ENCODE measurements at places on chromosomes 7 and 10.

- peak; percentile 4 for DNase-seq
Observed at GRCh38 chr7:51366930-51367613, 50.5 kb upstream of the COBL start.

DNA sequence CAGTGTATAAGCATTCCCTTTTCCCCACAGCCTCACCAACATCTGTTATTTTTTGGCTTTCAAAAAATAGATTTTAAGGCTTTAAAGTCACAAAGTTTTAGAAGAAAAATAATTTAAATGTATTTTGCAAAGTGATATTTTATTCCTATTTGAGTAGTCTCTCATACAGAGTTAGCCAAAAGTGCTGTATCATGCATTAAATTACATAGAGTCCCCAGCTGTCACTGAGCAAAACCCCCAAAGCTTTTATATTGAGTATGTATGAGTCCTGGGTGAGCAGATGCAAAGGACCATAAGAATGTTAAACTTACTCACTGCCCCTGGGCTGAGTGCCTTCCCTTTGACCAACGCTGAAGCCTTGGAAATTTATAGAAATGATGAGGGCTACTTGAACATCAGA is 70.4 kb upstream of the PTN start:
- no peak for DNase-seq

DNA sequence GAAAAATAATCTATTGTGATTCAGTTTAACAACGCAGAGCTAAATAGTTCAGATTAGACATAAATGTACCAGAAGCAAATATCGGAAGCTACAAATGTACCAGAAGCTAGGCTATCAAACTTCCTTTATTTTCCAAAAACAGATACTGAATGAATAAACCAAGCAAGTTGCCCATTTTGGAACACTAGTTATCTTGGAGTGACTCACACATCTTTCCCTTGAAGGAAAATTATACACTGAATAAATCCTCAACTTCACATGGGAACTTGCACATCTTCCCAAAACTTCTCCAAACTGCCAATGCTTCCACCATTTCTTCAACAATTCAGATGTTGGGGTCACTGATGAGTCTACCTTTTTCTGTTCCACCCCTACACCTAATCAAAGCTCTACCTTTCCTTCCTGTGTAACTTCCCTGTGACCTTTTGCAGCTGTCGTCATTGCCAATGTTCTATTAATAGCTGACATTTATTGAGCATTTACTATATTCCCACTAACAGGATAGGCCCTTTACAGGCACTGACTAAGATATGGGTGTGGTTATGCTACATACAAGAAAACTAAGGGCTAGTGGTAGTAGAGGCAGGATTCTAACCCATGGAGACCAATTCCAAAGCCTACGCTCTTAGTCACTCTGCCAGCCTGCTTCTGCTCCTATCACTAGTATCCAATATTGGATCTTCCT is 22.7 kb downstream of the RELN start:
- no peak for DNase-seq

- DNase-seq: no peak
Observed at GRCh38 chr10:121532292-121532864, 65.9 kb downstream of the FGFR2 start.

DNA sequence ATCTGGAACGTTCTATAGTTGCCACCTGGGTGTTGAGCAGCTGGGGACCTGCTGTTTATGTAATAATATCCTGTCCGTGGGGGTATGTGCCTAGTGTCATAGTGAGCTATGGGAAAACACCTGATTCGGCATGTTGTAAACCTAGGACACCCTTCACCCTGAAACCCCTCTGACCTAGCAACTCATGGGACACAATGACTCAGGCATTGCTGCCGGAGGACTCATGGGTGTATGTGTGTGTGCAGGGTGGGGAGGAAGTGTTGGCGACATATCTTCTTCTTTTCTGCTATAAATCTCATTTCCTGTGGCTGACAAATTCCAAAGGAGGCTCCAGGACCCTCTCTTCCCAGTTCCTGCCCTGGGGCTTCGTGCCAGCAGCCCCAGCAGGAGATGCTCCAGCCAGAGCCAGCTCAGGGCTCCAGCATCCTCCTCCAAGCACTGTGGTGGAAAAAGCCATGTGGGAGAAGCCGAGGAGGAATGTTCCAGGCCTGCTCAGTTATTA is 77.0 kb upstream of the PODXL start:
- DNase-seq: no peak

DNA sequence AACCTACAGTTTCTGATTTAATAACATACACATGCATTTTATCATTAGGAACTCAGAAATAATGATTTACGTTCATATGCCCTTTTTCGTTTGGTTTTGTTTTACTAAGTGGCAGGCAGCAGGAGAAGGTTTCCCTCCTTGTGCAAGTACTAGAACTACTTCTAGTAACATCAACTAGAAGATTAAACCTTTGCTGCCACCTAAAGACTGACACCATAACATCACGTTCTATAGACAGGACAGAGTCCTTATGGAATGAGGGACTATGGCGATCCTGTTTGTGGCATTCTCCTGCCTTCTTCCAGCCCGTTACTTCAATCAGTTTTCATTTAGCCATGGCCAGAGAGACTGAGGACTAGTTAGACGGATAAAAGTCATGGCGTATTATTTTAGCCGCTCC is 53.2 kb downstream of the GAD2 start:
- DNase-seq: no peak

GRCh38 chr7:135888740-135889139 is 88.4 kb downstream of the MTPN start:
- no peak for DNase-seq

DNA sequence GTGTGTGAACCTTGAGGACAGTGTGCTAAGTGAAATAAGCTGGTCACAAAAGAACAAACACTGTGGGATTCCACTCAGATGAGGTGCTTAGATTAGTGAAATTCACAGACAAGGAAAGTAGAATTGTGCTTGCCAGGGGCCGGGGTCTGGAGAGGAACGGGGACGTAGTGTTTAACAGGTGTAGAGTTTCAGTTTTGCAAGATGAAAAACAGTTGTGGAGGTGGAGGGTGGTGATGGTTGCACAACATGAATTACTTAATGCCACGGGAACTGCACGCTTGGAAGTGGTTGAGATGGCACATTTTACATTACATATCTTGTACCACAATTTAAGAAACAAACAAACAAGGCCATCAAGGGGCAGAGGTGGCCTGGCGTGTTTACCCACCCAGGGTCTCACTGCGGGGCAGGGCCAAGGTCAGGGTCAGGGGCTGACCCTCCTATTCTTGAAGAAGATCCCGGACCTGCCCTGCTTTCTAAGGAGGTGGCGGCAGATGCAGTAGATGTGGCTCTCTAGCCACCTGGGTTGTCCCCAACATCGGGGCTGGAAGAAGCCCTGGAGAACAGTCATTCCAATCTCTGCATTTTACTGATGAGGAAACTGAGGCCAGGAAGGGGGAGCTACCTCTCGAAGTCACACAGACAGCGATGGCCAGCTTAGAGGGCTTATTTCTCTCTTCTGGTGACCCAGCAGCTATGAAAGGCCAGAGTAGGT is 91.5 kb upstream of the LRRC4 start:
- no peak for DNase-seq

DNA sequence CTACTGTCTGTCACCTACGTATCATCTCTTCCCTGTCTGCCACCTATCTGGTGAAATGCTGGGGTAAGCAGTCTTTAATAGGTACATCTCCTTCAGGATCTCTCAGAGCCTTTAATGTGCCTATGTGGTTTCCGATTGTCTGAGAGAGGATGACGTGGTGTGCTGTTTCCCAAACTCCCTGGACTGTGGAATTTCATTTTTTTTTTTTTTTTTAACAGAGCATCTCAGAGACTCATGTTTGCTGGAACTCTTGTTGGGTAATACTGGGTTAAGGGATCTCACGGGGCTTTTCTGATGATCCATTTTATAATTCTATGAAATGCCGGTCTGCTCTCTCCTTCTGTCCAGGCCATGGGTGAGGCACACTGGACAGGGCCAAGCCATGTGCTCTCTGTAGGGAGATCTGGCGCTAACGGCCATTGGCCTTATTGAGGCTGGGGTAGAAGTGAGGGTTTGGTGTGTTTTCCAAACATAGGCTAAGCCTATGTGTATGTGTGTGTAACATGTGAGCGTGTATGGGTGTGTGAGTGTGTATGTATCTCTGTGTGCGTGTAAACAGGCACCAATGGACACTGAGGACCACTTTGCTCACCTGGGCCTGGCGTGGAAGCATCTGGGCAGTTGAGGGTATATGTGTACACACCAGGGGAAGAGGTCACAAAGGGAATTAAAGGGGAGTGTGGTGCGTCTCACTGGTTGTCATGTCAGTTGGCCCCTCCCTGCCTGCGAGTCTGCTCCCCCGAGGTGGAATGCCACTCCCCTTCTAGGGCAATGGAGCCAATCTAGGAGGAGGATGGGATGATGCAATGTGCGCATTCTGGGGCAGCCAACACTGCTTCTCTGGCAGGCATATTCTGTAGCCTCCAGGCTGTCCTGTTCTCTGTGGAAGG is 7.8 kb downstream of the ADRA2A start:
- DNase-seq: no peak

DNA sequence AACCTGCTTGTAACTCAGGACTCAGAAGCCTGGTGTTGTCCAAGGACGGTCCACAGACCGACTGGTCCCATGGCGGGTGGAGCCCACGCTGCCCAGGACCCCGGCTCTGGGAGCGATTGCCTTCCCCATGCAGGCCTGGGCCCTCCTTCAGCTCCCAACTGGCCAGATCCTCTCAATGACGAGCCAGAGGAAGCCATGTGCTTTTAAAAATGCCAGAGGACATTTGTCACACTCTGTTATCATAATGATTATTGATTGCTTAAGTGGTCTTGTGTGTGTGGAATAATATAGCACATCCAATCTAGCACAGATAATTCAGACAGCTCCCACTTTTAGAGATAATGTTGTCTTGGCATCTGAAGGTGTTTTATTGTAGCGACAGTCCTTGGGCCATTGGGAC is 22.6 kb upstream of the OGDHL start:
- no peak for DNase-seq

DNA sequence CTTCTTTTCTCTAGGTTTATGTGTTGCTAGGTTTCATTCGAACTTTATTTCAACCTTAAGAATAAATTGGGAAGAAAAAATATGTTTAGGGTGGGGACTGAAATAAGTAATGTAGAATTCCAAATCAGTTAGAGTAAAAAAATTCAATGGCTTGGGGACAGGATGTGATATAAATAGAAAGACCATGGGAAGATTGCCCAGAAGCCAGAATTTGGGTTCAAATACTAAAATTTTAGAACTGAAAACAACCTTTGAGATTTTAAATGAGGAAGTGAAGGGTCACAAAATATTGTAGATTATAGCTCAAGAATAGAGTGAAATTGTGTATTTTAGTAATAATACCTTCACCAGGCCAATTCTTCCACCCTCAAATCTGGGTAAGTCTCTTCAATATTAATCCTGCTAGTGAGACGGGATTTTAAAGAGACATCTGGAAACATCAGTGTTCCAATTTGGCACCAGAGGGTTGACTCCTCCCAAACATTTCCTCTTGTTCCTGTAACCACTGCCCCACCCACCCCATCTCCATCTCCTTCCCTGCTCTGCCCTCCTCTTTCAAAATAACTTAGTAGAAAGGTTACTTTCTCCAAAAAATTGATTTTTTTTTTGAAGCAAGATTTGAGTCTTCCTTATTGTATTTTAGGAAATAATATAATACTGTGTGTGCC is 51.3 kb upstream of the FAM3C start:
- no peak for DNase-seq

- no peak for DNase-seq
Observed at GRCh38 chr10:79883986-79884385, 57.4 kb downstream of the NUTM2E start.

DNA sequence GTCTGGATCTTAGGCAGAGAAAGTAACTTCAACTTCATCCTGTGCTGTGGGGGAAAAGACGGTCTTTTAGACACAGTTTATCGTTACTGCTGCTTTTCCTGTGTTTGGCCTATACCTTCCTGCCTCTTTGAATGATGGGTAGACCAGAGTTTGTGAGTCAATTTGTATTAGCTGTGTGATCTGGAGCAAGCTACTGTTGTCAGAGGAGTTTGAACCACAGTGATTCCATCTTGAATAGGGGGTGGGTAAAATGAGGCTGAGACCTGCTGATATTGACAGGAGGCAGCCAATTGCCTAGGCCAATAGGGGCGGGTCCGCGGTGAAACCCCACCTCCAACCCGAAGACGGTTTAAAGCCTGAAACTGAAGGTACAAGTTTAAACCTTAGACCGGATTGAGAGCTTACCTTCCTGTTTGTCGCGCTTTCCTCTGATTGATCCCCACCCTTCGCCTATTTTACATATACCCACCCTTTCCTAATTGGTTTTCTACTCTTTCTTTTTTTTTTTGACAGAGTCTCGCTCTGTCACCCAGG is 35.8 kb upstream of the EIF4H start:
- peak; percentile 3 for DNase-seq

- no peak for DNase-seq
Observed at GRCh38 chr10:51092402-51092801, 18.1 kb downstream of the PRKG1 start.

- no peak for DNase-seq
Observed at GRCh38 chr7:114822844-114823243, 99.0 kb upstream of the MDFIC start.

- DNase-seq: no peak
Observed at GRCh38 chr7:2956076-2956475, 87.6 kb downstream of the CARD11 start.

DNA sequence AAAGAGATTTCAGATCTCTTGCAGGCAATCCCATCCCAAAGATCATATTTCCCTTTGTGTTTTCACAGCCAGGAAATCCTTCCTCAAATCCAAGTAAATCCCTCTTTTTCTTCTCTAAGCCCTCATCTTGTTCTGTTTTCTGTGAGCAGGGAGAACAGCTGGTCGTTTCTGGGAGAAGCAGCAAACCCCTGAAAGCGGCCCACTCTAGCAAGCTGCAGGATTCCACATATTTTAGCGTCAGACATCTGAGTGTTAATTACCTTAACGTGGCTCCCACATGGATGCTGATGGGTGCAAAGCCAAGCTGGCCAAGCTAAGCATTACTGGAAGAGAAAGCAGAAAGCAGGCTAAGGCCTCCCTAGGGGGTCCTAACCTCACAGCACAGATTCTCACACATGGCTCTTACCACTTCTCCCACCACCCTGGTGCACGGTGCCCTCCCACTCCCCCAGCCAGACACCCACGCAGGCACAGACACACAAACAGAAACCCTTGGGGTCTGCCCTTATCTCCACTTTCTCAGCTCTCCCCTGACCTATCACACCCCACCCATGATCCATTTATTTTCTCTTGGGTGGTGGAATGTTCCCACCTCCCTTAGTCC is 551.0 kb upstream of the AUTS2 start:
- no peak for DNase-seq

- no peak for DNase-seq
Observed at GRCh38 chr7:5212633-5213285, 22.7 kb downstream of the WIPI2 start.

GRCh38 chr7:78161781-78162180 is 363.2 kb downstream of the PHTF2 start:
- no peak for DNase-seq
